ENCODE measurements at places on chromosomes 7 and 10.

DNA sequence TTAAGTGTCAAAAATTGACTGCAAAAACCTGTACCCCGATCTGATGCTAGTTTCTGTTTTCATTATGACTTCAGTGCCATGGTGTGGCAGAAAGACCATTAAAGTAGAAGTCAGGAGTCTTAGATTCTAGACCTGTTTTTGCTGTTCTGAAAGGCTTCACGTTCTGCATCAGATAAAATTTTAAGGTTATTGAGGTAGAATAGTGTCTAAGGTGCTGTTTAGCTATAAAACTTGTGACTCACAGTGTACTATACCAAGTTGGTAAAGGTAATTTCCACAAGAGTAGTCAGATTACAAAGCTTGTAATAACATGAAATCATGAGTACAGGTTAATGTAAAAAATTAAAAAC is 38.6 kb downstream of the ZNRF2 start:
- no peak for DNase-seq

DNA sequence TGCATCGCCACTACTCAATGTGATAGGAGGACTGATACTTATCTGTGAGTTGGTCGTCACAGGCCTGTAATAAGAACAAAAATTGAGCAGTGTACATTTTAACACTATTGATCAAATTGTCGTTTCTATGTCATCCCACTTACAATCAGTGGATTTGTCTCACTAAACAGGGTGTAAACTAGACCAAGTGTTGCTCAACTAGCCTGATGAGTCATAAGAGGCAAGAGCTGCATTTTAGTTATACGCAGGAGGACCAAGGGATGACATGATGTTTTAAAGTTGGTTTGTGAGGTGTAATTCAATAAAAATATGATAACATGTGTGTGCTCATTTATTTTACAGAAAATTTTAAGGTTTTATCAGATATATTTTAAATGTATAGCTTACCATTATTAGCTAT is 1239.2 kb downstream of the REEP3 start:
- DNase-seq: no peak

DNA sequence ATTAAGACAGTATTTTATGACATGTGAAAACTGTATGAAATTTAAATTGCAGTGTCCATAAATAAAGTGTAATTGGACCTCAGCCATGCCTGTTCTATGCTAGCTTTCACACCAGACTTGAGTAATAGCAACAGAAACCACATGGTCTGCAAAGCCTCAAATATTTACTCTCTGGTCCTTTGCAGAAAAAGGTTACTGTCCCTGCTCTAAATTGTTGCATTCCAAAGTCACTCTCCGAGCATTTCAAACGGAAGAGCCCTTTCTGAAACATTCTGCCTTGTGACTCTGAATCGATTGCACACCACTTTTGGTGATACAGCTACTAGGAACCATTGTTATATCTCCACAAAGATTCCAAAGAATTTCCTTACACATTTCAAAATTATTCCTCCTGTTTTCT is 81.0 kb upstream of the STK17A start:
- no peak for DNase-seq

GRCh38 chr10:91758303-91759146 is 39.7 kb upstream of the TNKS2 start:
- no peak for DNase-seq

- no peak for DNase-seq
Observed at GRCh38 chr7:141609576-141609975, 58.4 kb downstream of the AGK start.

GRCh38 chr10:26326851-26327250 is 110.3 kb downstream of the GAD2 start:
- no peak for DNase-seq

DNA sequence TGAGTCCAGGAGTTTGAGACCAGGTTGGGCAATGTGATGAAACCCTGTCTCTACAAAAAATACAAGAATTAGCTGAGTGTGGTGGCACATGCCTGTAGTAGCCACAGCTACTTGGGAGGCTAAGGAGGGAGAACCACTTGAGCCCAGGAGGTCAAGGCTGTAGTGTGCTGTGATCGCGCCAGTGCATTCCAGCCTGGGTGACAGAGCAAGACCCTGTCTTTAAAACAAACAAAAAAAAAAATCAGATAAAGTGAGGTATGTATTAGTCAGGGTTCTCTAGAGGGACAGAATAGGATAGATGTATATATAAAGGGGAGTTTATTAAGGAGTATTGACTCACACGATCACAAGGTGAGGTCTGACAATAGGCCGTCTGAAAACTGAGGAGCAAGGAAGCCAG is 101.5 kb upstream of the GPR26 start:
- DNase-seq: no peak

DNA sequence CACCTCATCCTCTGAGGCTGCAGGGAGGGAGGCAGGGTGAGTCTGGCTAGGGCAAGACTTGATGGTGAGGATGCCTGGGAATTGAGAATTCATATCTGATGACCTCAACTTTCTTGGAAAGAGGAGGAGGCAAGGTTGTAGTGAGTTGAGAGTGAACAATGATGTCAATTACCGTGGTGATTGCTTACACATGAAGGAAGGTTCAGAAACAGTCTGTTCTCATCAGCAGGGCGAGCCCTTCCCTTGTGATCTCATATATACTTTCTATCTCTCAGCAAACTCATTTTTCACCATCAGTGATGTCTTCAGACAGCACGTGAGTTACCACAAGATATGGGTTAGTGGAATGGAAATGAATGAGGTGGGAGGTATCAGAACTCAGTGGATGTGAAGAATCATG is 20.1 kb upstream of the COL13A1 start:
- DNase-seq: no peak

GRCh38 chr7:101956130-101956529 is 138.7 kb downstream of the CUX1 start:
- no peak for DNase-seq

DNA sequence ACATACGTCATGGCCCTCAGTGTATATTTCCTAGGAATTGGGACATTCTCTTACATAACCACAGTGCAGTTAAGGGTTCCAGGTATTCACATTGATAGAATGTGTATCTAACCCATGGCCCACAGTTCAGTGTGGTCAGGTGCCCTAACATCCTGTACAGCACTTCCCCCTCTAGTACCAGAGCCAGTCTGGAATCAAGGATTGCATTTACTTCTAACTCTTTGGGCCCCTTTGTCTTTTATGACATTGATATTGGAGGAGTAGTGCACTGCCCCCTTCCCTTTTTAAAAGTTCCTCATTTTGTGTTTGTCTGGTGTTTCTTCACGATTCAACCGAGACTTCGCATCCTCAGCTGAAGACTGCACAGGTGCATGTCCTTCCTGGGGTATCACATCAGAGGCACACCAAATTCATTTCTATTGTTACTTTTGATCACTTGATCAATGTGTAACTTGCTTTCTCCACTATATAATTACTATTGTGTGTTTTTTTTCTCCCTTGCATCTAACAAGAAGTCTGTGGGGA is 22.4 kb upstream of the NPFFR1 start:
- DNase-seq: no peak

DNA sequence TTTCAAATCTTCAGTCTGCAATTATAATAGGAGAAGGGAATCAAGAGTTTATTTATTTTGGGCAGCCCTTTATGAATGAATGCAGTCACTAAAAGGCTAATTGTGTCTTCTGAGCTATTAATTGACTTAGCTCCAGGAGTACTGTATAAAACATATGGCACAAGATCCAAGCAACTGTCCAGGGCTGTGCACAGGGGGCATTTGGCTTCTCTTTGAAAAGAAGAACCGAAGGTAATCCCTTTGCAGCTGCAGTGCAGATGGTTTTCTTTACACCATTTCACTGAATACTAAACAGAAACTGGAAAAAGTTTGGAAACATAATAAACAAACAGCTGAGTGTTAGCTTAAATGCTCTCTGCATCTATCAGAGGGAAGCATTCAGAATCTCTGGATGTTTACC is 282.6 kb upstream of the LRRN3 start:
- DNase-seq: no peak

DNA sequence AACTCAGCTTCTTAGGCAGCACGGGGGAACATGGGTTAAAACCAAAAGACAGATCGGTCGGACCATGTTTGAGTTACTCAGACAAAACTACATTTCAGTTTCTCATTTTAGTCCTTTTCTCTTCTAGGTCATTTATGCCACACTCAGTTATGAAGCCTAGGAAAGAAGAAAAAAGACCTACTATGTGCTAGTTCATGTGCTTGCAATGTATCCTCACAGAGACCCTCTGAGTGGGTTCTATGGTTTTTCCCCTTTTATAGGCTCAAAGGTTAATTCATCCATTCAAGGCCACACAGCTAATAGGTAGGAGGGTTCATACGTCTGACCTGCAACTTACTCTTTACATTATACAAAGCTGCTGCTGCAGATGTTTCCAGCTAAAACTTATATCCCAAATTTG is 104.7 kb upstream of the ZNF438 start:
- no peak for DNase-seq

DNA sequence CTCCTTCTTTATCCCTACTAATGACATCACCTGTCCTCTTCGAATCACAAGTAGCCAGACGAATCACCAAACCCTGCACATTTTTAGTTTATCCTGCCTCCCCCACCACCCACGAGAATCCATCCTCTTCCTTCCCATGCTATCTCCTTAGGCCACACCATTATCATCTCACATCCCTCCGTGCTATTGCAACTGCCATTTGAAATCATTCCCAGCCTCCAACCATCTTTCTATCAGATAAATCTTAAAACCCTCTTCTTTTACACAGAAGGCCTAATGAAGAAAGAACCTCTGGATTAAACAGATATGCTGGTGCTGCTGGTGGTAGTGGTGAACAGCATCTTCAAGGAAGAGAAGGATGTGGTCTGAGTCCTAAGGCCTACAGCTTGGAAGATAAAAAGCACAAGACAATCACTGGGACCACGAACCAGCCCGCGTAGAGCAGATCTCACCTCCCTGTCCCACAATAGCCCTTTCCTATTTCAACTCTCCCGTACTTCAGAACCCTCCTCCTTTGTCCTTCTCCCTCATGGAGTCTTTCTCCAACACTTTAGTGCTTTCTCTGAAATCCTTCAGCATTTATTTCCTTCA is 403.1 kb downstream of the SFMBT2 start:
- no peak for DNase-seq

DNA sequence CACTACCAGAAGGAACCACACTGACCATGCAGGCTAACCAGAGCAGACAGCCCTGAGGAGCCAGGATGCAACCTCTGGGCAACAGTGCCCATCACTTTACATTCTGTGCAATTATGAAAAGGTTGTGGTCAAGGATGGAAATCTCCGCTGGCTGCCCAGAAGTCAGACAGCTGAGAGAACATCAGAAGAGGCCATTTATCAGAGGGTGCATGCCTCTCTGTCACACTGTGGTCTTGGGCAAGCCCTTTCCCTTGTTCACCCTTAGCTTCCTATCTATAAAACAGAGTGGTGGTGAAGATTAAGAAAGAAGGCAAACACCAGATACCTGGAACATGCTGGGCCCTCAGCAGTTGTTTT is 120.7 kb upstream of the GDF10 start:
- DNase-seq: no peak

DNA sequence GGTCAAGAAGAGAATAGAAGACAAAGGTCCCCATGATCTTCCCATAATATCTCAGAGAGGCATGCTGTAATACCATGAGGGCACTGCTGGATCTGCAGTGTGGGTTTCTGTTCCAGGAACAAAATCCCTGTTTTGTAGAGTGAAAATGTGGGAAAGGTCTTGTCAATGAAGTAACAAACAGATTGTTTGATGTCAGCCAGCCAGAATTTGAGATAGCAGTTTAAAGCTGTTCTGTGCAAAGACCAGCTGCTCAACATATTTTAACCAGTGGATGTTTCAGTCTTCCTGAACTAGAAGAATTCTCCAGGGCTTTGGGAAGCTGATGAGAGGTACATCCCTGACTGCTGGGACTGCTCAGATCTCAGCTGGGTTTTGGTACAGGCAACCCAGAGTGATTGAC is 1012.5 kb downstream of the DNAJB9 start:
- DNase-seq: no peak

- DNase-seq: no peak
Observed at GRCh38 chr10:98244586-98244985, 23.4 kb downstream of the LOXL4 start.

- DNase-seq: no peak
Observed at GRCh38 chr10:69145864-69146263, 21.9 kb downstream of the VPS26A start.

- DNase-seq: no peak
Observed at GRCh38 chr7:15352421-15353206, 209.2 kb downstream of the AGMO start.

DNA sequence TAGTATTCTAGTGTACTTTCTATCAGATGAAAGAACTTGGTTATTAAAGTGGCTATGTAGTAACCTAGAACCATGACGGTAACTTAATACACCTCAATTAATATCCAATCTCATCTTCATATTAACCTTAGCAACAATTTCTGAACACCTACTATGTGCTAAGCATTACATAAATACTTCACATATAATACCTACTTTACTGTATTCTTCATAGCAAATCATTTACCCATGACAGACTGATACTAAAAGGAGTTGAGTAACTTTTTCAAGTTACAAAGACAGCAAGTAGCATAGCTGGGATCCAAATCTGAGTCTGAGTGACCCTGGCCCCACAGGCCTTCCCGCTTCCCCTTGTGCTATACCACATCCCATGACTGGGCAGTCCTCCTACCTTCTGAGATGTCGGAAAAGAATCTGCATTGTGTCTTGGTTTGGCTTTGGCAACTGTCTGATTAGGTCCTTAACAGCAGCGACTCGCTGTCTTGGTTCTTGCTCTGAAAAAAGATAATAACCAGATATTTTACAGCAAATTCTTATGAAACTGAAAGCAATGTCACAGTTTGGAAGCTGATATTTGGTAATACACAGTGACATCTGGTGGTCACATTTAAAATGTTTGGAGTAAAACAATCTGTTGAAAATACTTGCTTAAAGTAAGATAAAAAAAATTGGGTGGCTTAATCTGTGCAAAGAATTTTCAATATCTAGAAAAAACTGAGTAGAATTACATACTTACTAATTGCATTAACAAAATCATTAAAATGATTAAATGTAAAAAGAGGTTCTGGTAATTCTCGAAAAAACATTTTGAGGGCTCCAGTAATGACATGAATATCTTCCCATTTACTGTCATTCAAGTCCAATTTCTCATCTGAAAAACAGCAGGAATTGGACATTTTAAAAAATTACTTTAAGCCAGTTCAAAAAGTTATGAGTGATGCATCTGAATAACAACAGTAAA is 120.1 kb downstream of the ARHGAP12 start:
- DNase-seq: no peak

DNA sequence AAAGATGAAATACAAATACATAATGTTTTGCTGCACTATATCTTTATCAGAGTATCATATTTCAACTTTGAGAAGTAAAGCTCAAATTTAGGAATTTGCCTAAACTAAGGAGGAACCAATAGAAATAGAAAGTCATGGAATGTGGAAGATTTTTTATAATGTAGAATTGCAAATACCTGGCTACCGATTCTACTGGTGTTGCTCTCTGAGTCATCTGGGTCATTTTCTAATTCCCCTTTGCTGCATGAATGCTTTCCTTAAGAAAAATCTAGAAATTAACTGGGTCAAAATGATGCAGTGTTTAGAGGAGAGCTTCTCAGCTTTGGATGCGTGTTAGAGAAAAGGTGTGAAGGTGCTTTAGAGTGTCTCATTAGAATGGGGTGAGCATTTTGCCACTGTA is 568.9 kb upstream of the ANKRD30A start:
- DNase-seq: no peak
